Lung (tissue), 17 donors: ENCODE measurements at places on chromosomes 2 and 18. TPM values are rescaled to one million over a fixed set of nuclear protein-coding genes. Genes with fewer than 3 reads are reported as not detected.

GRCh38 chr2:30145826-30146336 is 926 bp upstream of the YPEL5 start:
- DNase-seq, result no peak

DNA sequence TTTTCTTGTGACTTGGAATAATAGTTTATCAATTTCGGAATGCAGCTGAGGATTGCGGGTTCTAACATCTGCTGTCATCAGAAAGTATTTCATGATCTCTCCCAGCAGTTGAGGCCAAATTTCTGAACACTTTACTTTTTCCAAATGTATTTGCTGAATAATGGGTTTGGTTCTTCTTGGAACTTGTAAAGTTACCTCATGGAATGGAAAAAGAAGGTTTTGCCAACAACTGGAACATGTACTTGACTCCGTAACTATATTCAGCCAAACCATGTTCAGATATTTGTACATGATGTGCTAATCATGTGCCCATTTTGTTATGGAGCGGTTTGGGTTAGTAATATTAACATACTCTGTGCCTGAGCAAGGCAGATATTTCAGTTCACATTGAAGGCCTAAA is 119.6 kb downstream of the LCLAT1 start:
- no peak for DNase-seq

DNA sequence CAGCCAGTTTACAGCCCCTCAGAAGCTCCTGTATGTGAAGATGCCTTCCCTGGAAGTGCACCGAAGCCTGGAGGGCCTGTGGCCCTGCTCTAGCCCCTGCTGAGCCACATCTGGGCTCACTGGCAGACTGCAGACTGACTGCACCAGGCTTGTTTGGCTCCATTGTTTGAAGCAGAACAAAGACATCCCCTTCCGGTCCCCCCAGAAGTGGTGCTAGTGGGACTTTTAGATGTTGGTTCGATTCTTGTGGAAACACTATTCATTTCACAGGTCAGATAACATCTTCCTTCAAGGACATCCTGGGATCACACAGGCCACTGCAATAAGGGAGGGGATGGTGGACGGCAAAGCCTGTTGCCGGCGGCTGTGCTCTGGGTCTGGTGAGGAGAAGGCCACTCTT is 57.8 kb upstream of the CBLN2 start:
- DNase-seq, result no peak

DNA sequence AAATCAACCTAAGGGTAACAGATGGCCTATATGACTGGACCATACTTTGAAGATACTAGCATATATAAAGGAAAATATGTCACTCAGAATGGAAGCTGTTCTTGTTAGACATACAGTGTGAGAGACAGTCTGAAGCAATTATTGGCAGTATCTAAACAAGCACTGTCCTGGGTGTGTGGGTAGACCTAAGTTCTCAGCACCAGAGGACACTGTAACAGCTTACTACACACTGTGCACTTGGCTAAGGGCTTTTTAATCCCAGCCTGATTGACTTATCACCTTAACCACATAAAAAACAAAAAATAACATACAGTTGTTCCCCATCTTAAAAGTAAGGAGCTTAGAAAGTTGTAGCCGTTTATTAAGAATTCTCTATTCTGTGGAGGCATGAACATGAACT is 1066.1 kb upstream of the FANCL start:
- DNase-seq, result no peak

- peak; percentile 70 for DNase-seq
These were observed 66.6 kb downstream of the MYL12B start for GRCh38 chr18:3328532-3328931.

DNA sequence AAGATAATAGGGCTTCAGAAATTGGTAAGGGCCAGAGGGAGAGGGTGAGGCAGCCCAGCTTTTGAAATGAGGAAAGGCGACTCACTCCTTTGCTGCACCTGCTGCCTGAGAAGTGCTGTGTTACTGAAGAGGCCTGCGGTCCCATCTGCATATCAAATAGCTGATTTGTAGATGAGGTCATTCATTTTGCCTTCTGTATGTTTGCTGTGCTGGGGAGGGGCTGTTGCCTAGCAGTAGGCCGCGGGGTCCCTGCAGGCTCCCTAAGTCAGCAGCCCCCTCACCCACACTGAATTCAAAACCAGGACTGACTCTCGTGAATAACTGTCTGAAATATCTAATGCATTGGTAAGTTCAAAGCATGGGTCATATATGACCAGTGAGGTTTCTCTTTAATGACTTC is 377.2 kb downstream of the SOX11 start:
- DNase-seq, result no peak

DNA sequence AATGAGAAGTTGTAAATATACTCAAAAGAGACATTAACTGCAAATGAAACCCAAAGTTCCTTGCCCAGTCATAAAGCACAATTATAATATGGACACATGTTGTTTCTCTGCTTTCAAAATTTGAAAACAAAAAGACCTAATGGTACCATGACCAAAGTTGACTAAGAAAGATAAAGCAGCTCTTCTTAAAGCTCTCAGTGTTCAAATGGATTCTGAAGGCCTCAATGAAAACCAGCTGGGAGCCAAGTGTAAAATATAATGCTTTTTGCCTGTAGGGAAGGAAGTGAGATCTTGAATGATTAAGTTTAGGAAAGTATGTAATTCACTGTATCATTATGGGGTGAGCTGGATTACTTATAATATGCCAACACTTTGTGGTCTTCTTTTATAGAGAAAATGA is 178.6 kb downstream of the SATB2 start:
- DNase-seq, result no peak

GRCh38 chr2:219552382-219553167 is 8.7 kb downstream of the TMEM198 start:
- DNase-seq, result peak; percentile 94

GRCh38 chr2:167293172-167293781 is 405.0 kb downstream of the XIRP2 start:
- DNase-seq, result peak; percentile 37

DNA sequence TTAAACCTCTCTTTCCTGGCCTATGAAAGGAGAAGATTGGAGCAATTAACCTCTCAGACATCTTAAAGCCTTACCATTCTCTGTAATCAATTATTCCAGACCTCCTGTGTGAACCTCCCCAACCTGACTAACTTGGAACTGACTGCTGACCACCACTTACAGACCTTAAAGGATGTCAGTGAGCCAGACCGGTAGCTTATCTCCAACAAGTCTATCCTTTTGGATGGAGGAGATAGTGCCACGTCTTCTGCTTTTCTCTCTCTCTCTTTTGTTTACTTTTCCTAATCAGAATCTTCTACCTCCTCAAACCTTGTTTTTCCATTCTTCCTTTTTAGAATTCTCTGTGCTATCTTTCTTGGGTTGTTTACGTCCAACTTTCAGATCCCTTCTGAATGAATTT is 57.2 kb downstream of the LRRTM1 start:
- DNase-seq, result no peak

DNA sequence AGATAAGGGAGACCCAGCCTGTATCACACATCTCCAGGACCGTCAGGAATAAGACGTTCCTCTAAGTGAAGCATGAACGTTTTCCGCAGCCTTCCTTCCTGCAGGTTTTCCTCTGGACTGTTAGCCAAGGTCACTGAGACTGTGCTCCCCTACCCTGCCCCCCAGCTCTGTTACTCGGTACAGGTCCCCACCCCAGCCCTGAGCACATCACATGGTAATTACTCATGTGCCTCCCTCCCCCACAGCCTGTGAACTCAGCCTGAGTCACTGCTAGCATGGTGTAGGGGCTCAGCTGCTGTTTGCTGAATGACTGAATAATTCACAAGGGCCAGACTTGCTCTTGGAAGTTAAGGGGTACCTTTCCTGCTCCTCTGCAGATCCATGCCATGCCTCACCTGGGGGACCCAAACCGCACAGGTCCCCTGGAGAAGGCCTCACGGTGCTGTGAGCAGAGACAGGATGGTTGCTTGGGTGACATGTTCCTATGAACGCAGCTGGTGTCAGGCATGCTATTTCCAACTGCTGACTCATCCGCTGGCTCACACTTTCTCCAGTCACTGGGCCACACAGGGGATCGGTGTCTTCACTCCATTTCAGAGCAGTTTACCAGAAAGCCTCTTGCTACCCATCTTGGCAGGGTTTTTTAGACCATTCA is 88.2 kb downstream of the PLB1 start:
- DNase-seq, result peak; percentile 29

WDFY1 gene
- polyA plus RNA-seq, result 14.5 TPM

OXER1 gene
- polyA plus RNA-seq, result 1.6 TPM

TMEM87B gene
- polyA plus RNA-seq, result 11.2 TPM

RGPD3 gene
- polyA plus RNA-seq, result 0.20 TPM
